Pancreas (tissue), 10 donors: ENCODE measurements at places on chromosomes 13 and 19. TPM values are rescaled to one million over a fixed set of nuclear protein-coding genes. Genes with fewer than 3 reads are reported as not detected.

HPN gene
- 208 TPM for polyA plus RNA-seq

RTBDN gene
- polyA plus RNA-seq = 1.2 TPM

PEX11G gene
- polyA plus RNA-seq = 5.9 TPM

MYADM gene
- 14.0 TPM for polyA plus RNA-seq
